NCI-H1417 treated with DMSO at 0.1 percent for 48 hours (cell line): ENCODE measurements at places on chromosomes 2 and 18.

GRCh38 chr18:59479776-59480175, 120.7 kb upstream of the LMAN1 start:
- DNase-seq: no peak

DNA sequence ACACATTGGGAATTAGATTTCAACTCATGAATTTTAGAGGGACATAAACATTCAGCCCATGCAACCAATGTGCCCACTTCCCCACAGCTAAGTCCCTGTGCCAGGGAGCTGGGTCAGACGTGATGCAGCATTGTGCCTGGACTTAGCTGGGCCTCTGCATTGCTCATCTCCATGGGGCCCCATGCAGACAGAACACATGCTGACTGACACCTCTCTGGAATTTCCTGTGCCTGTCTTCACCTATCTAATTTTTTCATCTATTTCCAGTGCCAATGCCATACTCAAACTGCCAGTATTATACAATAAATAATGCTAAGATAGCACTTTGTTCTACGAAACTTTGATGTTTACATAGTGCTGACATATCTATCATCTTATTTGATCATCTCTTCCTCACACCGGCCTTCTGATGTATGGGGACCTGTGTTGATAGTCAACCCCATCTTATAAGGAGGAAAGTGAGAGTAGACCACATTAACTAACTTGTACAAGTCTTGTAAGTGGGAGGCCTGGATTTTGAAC, 92.2 kb downstream of the CDC42EP3 start:
- no peak for DNase-seq

GRCh38 chr2:11642972-11643371, 27.0 kb downstream of the NTSR2 start:
- no peak for DNase-seq

DNA sequence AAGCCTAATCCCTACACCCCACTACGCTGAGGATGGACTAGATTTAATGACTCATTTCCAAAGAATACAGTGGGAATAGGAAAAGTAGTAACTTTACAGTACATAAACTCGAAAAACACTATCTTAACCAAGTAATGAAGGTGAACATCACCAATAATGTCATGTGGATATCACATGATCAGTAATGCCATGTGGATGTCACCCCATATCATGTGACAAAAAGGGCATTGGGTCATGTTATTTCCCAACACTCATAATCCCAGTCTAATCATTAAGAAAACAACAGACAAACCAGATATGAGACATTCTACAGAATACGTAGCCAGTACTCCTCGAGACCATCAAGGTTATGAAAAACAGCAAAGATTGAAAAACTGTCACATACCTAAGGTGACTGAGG, 667.3 kb upstream of the CRIM1 start:
- DNase-seq: no peak

- DNase-seq: no peak
These were observed 3.1 kb upstream of the TMEM150A start for GRCh38 chr2:85605406-85606115.
